ENCODE measurements at places on chromosomes 2 and 18. TPM values are rescaled to one million over a fixed set of nuclear protein-coding genes. Genes with fewer than 3 reads are reported as not detected.

Gene MYOM1
- total RNA-seq: 0.19 TPM

Gene CAPN13
- total RNA-seq: not detected

Gene MRPL19
- 72.9 TPM for total RNA-seq

Gene RTP5
- total RNA-seq: not detected

Gene LINC00305
- not detected for total RNA-seq
